ENCODE measurements at places on chromosomes 13 and 19. TPM values are rescaled to one million over a fixed set of nuclear protein-coding genes. Genes with fewer than 3 reads are reported as not detected.

The DNAAF3 gene
- 4.9 TPM for total RNA-seq

The OVOL3 gene
- not detected for total RNA-seq

The CCDC8 gene
- 16.4 TPM for total RNA-seq

The CGB1 gene
- total RNA-seq = not detected

The SHISA7 gene
- not detected for total RNA-seq

The MBD3 gene
- total RNA-seq = 71.3 TPM

The DIRAS1 gene
- total RNA-seq = 3.6 TPM

The CIC gene
- 25.6 TPM for total RNA-seq

The DACH1 gene
- 11.5 TPM for total RNA-seq

The DCT gene
- total RNA-seq = 0.66 TPM

The CCDC70 gene
- total RNA-seq = not detected

All from breast epithelium (tissue), 4 donors.